SW 1271 (cell line): ENCODE measurements at places on chromosomes 16 and 17.

- DNase-seq = no peak
These were observed 10.9 kb upstream of the UBALD2 start for GRCh38 chr17:76254275-76254674.

- DNase-seq = no peak
These were observed 10.5 kb downstream of the IQCK start for GRCh38 chr16:19728636-19728965.

DNA sequence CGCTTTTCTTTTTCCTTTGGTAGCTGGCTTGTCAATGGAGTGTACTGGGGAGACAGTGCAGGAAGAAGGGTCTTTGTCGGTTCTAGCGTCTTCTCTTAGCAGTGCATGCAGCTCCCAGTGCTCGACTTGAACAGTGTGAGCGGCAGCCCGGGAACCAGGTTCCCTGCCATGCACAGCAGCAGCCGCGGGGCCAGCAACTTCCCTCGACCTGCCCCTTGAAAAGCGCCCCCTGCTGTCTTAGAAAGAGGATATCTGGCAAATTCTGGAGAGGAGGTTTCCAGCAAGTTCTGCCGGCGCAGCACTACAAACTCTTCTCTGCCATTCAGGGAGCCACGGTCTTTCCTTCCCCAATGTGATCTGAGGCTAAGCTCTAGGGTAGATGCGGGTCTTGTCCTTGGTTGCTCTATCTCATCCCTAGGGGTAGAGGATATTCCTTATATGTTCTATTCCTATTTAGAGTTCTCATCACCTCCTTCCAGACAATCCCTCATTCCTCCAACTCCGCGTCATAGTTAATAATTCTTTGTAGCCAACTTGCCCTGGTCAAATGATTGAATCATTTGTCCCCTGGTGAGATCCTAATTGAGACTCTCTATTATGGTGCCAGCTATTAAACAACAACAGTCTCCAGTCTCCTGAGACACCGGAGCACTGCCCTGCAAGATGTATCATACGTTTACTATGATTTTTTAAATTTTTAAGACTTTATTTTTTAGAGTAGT, 451.3 kb downstream of the PMP22 start:
- no peak for DNase-seq

- no peak for DNase-seq
These were observed 10.7 kb upstream of the SKAP1 start for GRCh38 chr17:48440669-48441068.

GRCh38 chr16:12627394-12627793, 176.3 kb downstream of the CPPED1 start:
- DNase-seq = no peak

- DNase-seq = no peak
These were observed 207.6 kb downstream of the CEP112 start for GRCh38 chr17:65984299-65984698.

DNA sequence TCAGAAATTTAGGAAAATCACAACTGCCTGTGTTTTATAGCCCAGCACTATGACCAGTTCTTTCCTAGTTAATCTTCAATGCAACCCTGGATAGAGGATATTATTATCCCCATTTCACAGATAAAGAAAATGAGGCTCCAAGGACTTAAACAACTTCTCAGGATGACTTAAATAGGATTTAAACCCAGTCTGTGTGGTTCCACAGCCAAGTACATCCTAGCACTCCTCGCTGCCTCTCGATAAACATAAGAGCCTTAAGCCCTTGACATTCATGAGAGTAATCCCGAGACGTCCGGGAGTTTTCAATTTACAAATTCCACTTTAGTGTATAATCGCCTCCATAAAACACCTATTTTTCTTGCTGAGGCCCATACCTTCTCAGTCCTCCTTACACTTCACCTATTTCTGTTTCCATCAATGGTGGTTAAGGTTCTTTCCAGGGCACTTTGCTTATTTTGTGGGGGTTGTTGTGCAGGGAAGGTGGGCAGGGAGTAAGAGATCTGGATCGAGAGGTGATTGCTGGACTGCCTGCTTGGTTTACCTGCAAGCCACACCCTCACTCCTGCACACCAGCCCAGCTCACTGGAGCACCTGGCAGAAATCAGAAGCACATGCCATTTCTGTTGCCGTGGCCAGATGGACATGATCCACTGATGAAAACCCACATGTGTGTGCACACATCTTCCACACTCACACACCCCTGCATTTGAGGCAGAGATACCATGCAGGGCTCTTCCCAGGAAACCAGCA, 50.5 kb downstream of the ASIC2 start:
- DNase-seq = no peak

GRCh38 chr17:2123375-2124251, 68.7 kb downstream of the HIC1 start:
- DNase-seq = no peak

- no peak for DNase-seq
These were observed 561 bp downstream of the AXIN1 start for GRCh38 chr16:351804-352520.

GRCh38 chr17:80943346-80944145, 48.1 kb upstream of the CHMP6 start:
- no peak for DNase-seq

DNA sequence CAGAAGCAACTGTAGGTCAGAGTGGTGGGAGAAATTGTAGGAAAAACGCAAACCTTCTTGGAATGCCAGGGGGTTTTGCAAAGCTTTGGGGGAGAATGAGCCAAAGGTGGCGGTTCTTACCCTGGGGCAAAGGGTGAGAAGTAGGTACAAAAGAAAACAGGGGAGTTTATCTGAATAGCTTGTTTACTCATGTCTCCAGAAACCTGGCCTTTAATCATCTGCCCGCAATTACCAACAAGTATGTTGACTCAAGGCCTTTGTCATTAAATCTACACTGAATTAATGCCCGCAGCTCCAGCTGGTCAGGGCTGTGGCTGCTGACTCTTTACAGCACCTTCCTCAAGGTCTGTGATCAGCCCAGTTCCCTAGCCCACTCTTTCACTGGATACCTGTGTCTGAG, 320.1 kb downstream of the CBLN1 start:
- DNase-seq = no peak

- DNase-seq = no peak
These were observed 29.8 kb upstream of the ABCC11 start for GRCh38 chr16:48277158-48277557.

DNA sequence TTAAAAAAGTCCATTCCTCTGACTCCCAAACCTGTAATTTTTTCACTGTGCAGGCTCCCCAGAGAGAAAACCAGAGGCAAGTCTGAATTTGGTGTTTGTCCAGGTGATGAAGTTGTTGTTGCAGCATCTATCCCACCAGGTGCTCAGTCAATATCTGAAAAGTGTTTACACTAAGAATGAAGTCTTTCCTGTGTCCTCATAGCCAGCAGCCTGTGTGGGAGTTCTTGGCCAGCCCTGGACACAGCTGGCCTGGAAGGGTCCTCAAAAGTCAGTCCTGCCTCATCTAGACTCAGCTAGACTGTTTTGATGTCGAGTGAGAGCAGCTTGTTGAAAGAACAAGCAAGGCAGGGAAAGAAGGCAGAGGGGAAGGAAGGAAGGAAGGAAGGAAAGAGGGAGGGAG, 3.3 kb upstream of the PMP22 start:
- DNase-seq = no peak

DNA sequence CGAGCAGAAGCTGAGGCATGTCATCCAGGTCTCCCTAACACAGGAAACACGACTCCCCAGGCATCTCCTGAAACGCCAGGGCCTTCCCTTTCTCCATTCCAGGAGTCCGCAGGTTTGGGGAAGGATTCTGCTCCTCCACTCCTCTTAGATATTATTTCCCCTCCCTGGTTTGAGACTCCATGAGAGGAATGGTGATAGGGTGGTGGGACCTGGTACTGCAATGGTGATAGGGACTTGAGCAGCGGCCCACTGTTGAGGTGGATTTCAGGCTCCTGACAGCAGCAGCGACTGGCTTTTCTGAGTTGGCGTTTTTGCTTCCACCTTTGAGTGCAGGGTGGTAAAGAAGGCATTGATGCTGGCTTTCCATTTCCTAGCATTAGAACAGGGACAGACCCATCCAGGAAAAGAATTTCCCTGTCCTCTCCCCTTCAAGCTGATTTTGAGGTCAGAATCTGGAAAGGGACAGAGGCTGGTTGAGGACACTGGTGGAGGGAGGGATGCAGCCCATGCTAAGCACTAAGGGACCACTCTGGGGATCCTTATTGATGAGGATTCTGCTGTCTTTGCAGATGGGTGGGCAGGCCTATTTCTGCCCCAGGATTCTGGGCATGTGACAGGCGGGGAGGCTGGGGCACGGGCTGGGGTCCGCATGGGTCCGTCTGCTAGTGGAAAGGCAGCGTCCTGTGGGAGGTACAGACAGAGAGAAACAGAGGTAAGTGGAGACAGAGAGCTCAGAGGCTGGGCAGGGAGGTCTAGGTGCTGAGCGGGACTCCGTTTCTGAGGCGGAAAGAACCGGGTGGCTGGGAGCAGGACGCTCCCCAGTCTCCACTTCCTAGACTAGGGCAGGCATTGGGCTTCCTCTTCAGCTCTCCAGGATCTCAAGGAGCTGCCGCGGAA, 1.3 kb upstream of the TBX4 start:
- DNase-seq = no peak

DNA sequence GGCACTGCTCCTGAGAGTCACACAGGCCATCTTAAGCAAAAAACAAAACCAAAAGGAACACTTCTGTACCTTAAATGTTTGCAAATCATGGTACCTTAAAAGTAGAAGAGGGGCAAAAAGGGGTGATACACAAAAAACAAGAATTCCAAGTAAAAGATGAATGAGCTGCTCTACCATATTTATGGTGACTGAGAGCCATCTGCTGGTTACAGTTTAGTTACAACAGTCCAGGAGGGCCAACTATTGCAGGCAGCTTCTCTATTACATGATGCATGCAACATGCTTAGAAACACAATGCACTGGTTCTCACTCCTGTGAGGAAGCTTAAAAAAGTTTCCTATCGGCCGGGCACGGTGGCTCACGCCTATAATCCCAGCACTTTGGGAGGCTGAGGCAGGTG, 53.5 kb downstream of the STX8 start:
- no peak for DNase-seq

DNA sequence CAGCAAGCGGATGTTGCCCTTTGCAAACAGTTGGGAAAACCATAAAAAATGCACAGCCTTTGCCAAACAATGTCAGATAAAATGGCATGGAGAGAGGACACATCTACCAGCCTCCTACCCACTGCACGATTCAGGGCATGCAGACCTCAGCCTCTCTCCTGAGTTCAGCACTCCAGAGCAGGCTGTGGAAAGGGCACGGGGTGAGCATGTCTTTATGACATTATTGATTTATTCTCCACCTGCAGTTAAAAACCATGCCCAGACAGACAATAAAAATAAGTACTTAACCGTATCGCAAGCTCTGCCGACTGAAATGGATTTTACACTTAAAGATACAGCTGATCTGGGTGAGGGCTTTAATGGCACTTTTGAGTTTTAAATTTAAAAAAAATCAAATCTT, 127.1 kb downstream of the MAF start:
- DNase-seq = no peak

DNA sequence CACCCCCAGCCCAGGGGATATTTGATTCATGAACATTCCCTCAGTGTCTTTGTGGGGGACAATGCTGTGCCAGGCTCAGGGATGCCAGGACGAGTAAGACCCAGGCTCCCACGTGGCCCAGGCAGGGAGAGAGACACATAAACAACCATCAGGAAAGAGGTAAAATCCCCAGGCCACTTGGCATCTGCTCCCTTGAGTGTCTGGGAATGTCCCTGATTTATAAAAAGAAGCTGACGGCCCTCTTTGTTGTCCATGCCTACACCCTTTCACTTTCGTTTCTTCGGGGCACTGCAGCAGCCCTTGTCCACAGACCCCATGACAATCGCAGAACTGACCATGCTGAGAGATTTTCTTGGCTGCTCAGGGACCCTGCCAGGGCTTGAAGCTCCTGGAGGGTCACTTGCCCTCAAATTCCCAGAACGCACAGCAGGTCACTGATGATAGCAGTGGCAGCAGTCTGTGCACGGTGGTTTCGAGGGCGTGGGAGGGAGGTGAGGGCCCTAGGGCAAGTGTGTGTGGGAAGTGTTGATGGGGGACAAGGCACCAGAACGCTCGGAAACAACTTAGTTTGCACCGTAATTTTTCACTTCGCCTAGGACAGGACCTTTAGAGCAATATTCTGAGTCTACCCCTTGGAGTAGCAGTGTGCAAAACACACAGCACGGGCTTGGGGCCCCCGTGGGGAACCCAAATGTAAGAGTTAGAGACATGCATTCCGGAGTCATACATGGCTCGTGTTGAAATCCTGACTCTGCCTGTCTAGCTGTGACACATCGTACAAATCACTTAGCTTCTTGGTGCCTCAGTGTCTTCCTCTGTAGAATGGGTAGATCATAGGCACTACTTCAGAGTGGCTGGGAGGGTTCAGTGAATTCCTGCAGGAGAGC, 4.7 kb downstream of the NOD2 start:
- DNase-seq = no peak

DNA sequence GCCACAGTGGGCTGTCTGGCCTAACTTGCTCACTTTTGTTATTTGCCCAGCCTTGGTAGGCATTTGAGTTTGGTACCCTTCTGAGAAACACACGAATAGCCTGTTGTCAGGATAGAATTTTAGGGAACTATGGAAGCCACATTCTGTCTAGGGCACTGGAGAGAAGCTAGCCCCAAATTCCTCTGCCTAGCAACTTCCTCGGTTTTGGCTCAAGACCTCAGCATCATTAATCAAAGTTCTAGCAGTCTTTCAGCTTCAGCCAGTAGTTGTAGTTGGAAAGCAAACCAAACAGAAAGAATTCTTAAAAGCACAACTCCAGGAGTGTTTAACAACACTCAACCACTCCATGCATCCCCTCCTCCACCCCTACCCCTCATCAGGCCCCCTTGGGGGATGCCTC, 572.1 kb upstream of the PSMD7 start:
- DNase-seq = no peak

- DNase-seq = no peak
These were observed 28.6 kb downstream of the TRPV3 start for GRCh38 chr17:3528880-3529511.

DNA sequence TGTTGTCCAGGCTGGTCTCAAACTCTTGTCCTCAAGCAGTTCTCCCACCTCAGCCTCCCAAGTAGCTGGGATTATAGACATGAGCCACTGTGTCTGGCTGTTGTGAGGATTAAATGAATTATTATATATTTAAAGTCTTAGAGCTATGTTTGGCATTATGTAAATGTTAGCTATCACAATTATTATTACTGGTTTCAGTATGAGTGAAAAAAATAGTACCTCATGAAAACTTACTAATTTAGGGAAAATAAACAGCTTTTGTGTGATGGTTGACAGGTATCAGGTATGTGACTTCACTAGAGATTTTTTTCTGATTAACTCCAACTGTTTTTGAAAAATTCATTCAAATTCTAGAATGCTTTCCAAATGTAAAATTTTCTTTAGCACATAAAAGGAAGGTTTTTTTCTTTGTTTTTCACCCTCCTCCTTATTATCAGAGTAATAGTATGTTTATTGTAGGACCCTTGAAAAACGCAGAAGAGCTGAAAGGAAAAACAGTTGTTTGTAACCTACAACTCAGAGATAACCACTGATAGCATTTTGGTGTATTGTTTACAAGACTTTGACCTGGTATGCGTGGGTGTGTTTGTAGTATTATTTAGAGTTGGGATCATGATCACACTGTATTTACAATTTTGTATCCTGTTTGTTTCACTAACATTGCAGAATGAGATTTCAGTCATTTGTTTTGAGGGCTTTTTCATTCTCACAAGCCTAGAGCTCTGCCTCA, 13.2 kb downstream of the NLK start:
- no peak for DNase-seq
